ENCODE measurements at places on chromosomes 5 and 9. TPM values are rescaled to one million over a fixed set of nuclear protein-coding genes. Genes with fewer than 3 reads are reported as not detected.

DNA sequence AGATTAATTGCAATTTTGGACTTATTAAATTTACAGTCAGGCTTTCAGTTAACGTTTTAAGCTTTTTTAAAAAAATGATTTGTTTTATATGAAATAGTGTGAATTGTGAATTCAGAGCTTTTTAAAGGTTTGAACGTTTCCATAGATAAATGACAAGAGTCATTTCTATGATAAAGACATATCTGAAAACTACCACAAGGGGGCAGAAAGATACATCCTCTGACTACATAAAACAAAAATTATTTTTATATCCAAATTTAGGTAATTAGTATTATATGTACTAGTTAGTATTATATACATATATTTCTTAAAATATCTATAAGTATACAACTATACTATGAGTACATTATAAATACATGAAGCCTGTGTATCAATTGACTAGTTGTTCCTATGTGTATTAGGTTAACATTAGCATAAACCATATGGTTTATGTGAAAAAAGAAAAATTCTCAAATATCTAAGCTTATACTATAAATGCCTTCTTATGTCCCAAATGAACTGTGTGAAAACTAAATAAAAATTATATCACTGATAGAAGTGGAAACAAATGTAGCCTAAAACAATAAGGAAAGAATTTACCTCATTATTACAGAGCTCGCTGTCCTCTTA is 155.2 kb downstream of the MEF2C start:
- no peak for ATAC-seq

DNA sequence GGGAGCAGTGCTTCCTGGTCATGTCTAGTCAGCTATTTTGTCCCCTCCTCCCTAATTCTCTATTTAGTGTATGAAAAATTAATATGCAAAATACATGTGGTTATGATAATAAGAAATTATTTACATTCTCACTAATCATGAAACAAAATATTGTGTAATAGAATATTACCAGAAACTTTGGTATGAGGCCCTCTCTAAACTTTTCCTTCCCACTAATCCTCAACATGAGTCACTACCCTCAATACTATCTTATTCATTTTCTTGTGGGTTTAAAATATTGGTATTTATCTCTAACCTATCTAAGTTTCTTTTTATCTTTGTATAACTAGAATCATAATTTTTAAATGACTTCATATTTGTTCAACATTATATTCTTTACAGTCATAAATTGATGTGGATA is 545.9 kb upstream of the PTPRD start:
- no peak for ATAC-seq

The BAAT gene
- 0.08 TPM for total RNA-seq

DNA sequence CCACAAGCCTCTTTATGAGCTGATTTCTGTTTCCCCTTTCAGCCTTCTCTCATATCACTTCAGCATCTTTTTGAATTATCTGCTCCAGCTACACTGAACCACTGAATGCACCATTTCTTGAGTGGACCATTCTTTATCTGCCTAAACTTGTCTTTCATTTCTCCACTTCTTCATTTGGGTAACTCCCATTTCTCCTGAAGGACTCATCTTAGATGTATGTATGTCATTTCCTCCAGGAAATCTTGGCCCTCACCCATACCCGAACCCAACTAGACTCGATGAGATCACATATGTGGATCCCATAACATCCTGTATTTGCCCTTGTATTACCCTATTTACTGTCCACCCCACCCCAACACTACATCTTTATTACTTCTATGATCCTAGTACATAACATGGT is 249.8 kb downstream of the KIF4B start:
- ATAC-seq: no peak

GRCh38 chr5:170651604-170652277 is 131.8 kb upstream of the GABRP start:
- no peak for ATAC-seq

The PCDHGC4 gene
- total RNA-seq: 1.1 TPM

The KIF27 gene
- 2.5 TPM for total RNA-seq

- ATAC-seq: peak; percentile 63
Measured at GRCh38 chr9:131402738-131403492, 9.0 kb downstream of the PRRC2B start.

- no peak for ATAC-seq
Measured at GRCh38 chr9:134179918-134180785, 15.8 kb upstream of the RNU6ATAC start.

DNA sequence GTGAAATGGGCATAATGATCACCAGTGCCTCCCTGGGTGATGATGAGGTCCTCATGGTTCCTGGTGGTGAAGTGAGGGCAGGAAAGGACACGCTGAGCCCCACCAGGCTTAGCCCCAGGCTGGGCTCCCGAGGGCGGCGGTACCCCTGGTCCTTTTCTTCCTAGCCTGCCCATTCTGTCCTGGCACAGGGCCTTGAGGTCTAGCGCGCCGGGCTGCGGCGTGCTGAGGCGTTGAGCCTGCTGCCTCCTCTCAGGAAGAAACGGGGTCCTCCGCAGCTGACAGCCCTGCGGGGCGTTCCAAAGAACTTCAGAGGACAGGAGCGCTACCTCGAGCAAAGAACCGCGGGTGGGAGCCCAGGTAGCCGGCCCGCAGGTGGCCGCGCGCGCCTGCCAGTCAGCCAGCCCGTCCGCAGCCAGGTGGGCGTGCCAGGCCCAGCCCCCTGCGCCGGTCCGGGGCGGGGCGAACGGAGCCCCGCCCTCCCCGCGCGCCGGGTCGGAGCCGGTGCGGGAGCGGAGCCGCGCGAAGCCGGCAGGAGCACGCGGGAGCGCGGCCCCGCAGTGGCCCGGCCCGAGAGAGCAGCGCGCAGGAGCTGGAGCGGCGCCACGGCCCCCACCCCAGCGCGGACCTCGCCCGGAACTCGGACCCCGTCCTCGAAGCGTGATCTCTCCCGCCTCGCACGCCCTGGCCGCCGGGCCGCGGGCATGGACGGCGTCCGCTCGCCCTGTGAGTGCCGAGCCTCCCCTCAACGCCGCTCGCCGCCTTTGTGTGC is at the start of gene WNK2:
TSS of gene WNK2 (plus strand) at position 477 of the 769 bp plus-strand sequence. CDS start 791 bp downstream, outside the sequence.
- ATAC-seq: peak; percentile 58

The GGTA1 gene
- total RNA-seq: 7.1 TPM

The NAIP gene
- total RNA-seq: 4.2 TPM

DNA sequence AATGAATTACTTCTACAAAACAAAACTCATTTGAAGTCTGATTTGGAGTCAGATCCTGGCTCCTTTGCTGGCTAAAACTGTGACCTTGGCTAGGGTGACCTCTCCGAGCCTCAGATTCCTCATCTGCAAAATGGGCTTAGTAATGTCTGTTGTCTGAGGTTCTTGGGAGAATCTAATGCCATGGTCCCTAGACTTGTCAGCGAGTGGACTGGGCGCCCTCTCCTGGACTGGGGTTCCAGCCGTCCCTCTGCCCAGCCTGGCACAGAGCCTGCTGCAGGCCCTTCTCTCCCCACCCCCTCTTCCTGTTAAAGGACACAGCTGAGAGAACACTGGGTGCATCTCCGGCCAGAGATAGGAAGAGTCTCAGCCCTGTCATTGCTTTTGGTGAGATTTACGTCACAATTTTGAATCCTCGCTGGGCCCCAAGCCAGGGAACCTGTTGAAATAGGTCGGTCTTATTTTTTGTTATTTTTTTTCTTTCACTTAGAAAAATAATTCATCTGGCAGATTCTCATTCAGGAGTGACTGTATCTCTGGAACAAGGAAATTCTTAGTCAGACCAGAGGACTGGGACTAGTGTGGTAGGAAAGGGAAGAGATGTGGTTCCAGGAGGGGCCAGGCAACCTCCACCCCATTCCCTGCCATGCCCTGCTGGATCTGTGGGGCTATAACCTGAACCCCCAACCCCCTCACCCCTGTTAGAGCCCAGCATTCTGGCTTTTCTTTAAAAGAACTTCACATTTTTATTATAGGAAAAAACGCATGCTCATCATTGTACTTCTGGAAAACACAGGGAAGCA is 48.2 kb upstream of the RPL26L1 start:
- ATAC-seq: peak; percentile 65

The SCGB3A2 gene
- total RNA-seq: not detected

DNA sequence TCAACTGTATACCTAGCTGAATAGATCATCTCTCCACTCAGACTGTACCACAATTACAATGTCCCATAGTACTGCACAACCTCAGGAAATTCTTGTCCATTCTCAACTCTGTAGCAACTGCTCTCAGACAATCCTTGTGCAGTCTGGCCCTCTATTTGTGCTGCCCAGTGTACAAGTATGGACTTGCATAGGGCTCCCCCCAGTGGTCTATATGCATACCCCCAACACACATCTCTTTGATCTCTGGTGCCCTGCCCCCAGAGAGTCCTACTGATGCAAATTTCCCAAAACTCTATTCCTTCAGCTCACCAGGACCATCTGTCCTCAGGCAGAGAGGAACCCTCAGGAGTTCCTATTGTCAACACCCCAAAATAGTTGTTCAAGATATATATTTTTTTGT is 205.3 kb downstream of the SLCO4C1 start:
- ATAC-seq: no peak

DNA sequence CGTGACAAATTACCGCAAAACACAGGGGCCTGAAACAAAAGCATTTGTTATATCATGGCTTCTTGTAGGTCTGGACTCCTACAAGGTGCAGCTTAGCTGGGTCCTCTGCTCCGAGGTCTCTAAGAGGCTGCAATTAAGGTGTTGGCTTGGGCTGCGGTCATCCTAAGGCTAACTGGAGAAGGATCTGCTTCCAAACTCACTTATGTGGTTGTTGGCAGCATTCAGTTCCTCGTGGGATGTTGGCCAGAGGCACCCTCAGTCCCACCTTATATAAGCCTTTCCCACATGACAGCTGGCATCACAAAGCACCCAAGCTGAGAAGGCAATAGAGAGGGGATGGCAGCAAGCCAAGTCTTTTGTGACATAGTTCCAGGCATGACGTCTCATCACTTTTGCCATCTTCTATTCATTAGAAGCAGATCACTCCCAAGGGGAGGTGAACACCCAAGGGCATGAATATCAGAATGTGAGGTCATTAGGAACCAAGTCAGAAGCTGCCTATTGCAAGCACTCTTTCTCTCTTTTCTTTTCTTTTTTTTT is 47.9 kb upstream of the ZBTB43 start:
- ATAC-seq: no peak

GRCh38 chr5:51657340-51658240 is 274.3 kb downstream of the ISL1 start:
- ATAC-seq: no peak

GRCh38 chr5:146188358-146188757 is 5.9 kb upstream of the LARS1 start:
- peak; percentile 74 for ATAC-seq

The TMOD1 gene
- total RNA-seq: 0.60 TPM

GRCh38 chr5:132656774-132657355 is 1.1 kb upstream of the IL13 start:
- no peak for ATAC-seq

The FCN2 gene
- total RNA-seq: 0.16 TPM

DNA sequence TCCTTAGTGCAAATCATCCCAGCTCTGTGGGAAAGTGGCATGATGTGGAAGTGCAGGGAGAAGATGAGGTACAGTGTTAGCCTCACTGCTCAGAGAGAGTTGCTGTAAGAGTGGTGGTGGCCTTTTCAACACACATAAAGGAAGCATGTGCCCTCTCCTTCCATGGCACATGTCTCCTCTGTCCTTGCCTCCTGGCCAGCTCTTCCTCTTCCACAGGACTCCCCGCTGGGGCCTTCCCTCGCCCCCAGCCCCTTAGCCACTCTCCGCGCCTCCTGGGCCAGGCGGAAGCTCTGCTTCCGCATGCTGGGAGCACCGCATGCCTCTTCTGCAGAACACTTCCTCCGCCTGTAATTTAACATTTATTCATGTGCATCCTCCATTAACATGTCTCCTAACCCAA is 4.8 kb upstream of the KCNMB1 start:
- no peak for ATAC-seq

GRCh38 chr5:31033295-31033694 is 160.2 kb upstream of the CDH6 start:
- no peak for ATAC-seq

- peak; percentile 80 for ATAC-seq
Measured at GRCh38 chr5:56329652-56330051, 96.5 kb upstream of the ANKRD55 start.

DNA sequence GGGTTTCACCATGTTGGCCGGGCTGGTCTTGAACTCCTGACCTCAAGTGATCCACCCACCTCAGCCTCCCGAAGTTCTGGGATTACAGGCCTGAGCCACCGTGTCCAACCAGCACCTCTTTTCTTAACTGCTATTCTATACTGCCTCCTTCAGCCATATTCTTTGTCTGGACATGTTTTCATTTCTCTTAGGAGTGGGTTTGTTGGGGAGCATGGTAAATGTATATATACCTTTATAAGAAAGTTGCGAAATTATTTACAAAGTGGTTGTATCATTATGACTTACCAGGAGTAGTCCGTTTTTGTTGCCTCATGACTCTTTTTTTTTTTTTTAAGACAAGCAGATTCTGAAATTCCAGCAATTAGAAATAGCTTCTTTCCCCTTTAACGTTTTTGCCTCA is 38.7 kb downstream of the CDC42SE2 start:
- peak; percentile 53 for ATAC-seq

- ATAC-seq: no peak
Measured at GRCh38 chr5:156762771-156763170, 87.3 kb upstream of the PPP1R2B start.

DNA sequence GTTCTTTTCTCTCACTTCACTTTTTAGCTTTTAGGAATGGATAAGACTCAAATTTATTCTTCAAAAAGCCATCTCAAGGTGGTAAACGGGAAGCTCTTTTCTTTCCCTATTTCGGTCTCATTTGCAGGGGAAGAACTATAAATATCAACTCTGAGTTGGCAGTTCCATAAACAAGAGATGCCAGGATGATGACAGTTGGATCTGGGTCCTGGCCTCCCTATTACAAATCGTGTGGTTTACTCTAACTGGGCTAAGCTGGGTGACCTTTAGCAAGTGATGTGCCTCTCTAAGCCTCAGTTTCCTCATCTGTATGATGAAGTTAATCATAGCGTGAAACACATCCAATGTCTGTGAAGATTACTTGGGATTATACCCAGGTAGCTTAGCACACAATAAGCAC is 44.2 kb downstream of the TLE4 start:
- ATAC-seq: peak; percentile 23

Data from esophagus mucosa (tissue), 1 donor.